NCI-H1092 (cell line): ENCODE measurements at places on chromosomes 7 and 10.

DNA sequence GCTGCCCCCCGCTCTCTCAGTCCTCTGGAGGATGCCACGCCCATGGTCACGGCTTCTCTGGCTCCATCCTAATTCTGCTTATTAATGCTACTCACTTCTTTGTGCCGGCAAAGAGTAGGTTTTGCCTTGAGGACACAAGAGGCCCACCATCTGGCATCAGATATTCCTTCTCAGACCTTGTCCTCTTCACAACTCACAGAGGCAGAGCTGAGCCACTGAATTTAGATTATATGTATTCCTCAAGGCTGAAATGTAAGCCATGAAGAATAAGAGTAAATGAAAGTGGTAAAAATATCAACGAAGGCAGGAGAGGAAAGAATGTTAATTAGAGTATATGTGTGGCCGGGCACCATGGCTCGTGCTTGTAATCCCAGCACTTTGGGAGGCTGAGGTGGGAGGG is 6.5 kb downstream of the RBP4 start:
- DNase-seq: no peak

DNA sequence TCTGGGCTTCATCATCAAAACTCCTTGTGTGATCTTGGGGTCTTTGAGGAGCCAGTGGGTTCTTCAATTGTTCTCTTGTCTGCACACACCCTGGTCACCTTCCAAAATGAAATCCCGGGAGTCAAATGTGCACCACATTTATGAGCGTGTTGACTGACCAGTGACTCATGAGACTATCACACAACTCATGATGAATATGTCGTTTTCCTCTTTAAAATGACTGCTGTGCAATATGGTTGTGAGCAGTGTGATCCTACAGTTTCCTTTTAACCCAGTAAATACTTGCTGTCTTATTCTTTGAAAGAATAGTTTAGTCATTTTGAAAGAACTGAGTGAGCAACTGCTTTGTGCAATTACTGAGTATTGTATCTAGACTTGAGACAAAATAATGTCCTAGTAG is 149.2 kb downstream of the DYNC1I1 start:
- DNase-seq: no peak

GRCh38 chr10:48589266-48589665 is 15.6 kb downstream of the ARHGAP22 start:
- no peak for DNase-seq

DNA sequence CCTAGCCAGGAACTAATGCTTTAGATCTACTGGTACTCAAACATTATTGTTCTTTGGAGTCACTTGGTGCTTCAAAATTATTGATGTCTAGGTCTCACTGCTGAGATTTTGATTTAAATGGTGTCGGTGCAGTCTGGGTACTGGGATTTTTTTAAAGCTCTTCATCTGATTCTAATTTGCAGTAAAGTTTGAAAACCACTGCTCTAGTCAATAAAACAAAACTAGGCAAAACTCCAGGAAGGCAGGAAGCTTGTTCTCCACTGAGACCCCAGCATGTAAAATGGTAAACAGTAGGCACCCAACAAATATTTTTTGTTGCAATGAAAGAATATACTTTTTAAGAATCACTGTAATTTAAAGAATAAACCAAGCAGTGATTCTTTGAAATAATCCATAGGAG is 49.7 kb downstream of the ADD3 start:
- DNase-seq: no peak

DNA sequence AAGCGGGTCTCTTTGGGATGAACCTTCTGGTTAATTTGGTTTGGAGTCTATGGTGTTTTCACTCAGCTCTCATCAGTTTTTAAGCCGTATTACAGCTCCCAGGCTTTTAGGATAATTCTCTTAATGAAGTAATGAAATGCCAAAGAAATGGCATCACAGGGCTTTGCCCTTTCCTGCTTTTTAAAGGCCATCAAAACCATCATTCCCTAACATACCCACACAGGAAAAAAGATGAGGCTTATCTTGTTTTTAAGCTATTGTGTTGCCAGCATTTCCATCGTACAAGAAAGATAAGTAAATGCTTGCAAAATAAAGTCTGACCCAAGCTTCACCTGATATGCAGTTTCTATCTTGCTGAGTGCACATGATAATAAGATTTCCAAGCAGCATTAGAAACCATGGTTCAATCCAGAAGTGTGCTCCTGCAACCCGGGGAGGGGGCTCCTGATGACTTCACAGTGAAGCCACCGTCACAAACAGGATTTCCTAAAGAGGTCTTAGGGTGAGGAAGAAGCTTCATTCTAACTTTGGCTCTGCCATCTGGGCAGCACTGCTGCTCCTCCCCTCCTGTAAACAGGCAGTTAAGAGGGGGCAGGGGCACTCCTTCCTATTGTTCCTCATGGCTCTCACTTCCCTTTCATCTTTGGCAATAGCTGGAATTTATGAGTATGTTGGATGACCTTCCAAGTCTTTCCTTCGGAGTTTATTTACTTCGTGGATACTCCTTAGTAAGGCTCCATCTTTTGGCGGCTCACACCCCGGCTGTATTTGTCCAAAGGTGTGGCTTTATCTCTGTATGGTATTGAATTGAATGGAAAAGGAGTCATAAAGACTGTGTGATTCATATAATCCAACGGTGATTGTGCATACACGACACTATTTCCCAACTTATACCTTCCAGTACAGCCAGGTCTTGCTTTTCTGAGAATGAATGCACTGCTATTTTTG is 55.2 kb upstream of the FAM133B start:
- DNase-seq: no peak

- no peak for DNase-seq
Observed at GRCh38 chr10:103747193-103747865, 108.0 kb downstream of the SH3PXD2A start.

GRCh38 chr10:8116926-8117493 is 62.5 kb downstream of the GATA3 start:
- DNase-seq: no peak

DNA sequence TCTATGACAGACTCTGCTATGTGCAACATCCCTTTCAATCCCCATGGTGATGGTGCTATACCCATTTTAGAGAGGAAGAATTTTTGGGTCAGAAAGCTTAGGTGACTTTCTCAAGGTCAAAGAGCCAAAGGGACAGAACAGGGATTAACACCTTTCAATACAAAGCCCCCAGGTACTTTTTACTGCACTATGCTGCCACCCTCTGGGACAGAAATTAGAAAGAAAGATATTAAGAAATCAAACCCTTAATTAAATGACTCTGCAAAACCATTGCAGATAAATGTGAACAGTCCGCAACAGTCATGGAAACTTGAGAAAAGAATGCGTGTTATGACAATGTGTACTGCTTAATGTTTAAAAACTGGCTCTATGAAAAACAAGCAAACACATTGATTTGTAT is 673.7 kb downstream of the MAGI2 start:
- no peak for DNase-seq

- DNase-seq: no peak
Observed at GRCh38 chr10:95247200-95247880, 43.5 kb downstream of the PDLIM1 start.

DNA sequence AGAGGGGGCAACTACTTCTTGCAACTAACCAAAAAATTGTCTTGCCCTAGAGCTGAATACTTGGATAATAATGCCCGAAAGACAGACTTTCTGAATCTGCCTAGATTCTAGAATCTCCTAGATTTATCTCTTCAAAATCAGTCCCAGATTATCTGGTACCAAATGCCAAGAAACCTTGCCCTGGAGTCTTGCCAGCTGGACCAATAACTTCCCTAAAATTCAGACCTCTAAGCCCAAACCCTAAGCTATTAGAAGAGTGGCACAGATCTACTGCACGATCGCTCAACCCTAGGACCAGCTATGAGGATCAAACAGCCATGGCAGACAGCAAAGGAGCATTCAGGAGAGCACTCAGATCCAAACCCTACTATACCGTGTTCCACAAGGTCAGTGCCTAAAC is 45.0 kb downstream of the ARMH3 start:
- no peak for DNase-seq

DNA sequence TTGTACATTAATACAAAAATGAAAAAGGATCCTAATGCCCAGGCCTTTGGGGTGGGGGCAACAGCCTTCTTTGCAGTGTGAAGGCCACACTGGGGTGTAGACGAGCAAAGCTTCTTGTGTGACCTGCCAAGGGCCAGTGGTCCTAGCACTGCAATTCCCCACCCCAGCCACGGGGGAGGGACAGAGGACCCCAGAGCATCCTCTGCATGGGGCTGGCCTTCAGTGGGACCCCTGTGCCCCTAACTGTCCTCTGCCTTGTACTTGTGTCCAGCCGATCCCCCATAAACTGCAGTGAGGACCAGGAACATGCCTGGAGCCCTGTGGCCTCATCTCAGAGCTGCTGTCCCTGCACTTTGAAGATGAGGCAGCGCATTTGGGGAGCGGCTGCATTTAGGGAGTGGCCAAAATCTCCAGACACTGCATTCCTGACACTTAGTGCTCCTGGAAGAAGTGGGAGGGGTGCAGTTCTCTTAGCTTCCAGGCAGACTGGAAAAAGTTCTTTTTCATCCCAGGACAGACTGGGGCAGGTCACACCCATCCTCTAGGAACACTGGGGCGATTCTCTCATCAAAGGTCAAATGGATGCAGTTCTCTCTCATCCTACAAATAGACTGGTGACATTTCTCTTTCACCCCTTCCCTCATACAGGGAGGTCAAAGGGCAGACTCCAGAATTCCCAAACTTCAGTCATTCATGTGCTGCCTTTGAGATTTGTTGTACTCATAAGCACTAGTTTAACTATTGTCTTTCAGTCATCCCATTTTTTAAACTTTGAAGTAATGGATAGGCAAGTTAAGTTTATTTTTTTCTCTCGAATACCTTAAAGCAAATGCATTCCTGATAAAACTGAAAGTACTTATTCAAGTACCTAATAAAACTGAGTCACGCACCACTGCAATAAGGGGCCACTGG is 922 bp upstream of the MYO1G start:
- no peak for DNase-seq

DNA sequence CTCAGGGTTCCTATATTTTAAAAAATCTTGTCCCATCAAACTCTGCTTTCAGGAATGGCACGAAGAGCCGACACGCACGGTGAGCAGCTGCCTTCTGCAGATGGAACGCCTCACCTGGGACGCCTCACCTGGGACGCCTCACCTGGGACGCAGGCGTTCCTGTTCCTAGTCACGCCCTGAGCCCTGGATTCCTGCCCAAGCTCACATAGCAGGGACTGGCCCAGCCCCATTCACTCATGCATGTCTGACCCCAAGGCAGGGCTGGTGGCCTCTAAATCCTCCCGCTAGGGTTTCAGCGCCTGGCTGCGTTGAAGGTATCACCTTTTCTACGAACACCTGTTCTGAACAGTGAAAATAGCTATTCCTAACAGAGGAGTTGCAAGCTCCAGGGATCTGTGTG is 49.8 kb downstream of the CARD11 start:
- no peak for DNase-seq

DNA sequence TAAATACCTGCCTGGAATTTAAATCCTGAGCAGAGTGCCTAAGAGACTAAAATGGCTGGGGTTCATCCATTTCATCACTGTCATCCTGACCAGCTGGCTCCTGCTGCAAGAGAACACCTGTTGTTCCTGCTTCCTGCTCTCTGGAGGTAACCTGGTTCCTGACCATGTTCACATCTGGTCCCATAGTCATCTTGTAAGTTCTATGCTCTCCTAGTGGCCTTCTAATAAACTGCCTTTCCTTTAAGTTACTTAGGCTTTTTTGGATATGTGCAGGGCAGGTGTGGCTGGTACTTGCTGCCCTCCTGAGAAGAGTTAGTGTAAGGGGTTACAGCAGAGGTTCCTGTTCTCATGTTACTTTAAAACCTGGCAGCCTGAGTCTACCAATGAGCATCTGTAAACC is 80.0 kb downstream of the NRCAM start:
- DNase-seq: no peak

- no peak for DNase-seq
Observed at GRCh38 chr10:26296360-26296759, 79.8 kb downstream of the GAD2 start.

DNA sequence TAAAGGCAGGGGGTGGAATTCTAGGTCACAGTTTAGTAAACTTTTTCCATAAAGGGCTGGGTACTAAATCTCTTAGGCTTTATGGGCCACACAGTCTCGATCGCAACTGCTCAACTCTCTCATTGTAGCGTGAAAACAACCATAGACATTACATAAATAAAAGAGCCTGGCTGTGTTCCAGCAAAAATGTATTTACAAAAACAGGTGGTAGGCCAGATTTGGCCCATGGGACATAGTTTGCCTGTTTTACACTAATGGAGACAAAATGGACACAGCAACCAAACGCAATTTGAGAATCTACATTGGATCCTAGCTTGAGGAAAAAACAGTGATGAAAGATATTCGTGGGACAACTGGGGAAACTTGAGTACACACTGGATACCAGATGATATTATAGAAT is 23.2 kb upstream of the MALSU1 start:
- DNase-seq: no peak
